Smooth muscle cell of the coronary artery (primary cell): ENCODE measurements at places on chromosomes 1 and 21. TPM values are rescaled to one million over a fixed set of nuclear protein-coding genes. Genes with fewer than 3 reads are reported as not detected.

The FCRLA gene
- 0.45 and 0.47 TPM in 2 replicates for total RNA-seq

The ASTN1 gene
- total RNA-seq = not detected in 2 replicates

The KIF17 gene
- 0.23 and 0.82 TPM in 2 replicates for total RNA-seq

The ELOA gene
- total RNA-seq = 7.3 and 19.5 TPM in 2 replicates

The OR2T33 gene
- not detected in 2 replicates for total RNA-seq

The RSPH1 gene
- 0.12 TPM in 1 of 2 replicates, not detected in the other for total RNA-seq

The NBPF9 gene
- total RNA-seq = 11.3 and 13.2 TPM in 2 replicates

The NSL1 gene
- 10.5 and 19.5 TPM in 2 replicates for total RNA-seq

The NBPF4 gene
- not detected in 2 replicates for total RNA-seq

The PTGFRN gene
- 109 and 110 TPM in 2 replicates for total RNA-seq

The CD1C gene
- not detected in 2 replicates for total RNA-seq

The CXADR gene
- 1.2 and 1.6 TPM in 2 replicates for total RNA-seq

The VSIG8 gene
- 0.08 TPM in 1 of 2 replicates, not detected in the other for total RNA-seq

The GNAT2 gene
- total RNA-seq = 0.38 TPM in 1 of 2 replicates, not detected in the other

The PGBD5 gene
- total RNA-seq = under 0.01 and 0.59 TPM in 2 replicates

The KRTAP27-1 gene
- total RNA-seq = not detected in 2 replicates

The C1orf185 gene
- total RNA-seq = not detected in 2 replicates

The BSND gene
- not detected in 2 replicates for total RNA-seq

The KCNK2 gene
- total RNA-seq = 24.9 TPM in 1 of 2 replicates, not detected in the other

The ARL8A gene
- 14.5 and 22.5 TPM in 2 replicates for total RNA-seq

The RNU1-2 gene
- 2,564 and 3,022 TPM in 2 replicates for total RNA-seq

The OR2T11 gene
- not detected in 2 replicates for total RNA-seq

The KIF26B gene
- total RNA-seq = 4.4 and 10.6 TPM in 2 replicates

The LYPD8 gene
- 0.30 and 0.35 TPM in 2 replicates for total RNA-seq

The SH3BGR gene
- 0.94 and 5.2 TPM in 2 replicates for total RNA-seq

The CACNA1S gene
- total RNA-seq = not detected in 2 replicates

The PTCH2 gene
- 0.38 TPM in 1 of 2 replicates, not detected in the other for total RNA-seq

The ITSN1 gene
- total RNA-seq = 55.8 and 66.4 TPM in 2 replicates

The SPATA1 gene
- 0.15 TPM in 1 of 2 replicates, not detected in the other for total RNA-seq

The LRRC8B gene
- 0.35 and 0.68 TPM in 2 replicates for total RNA-seq

The FOXD3 gene
- not detected in 2 replicates for total RNA-seq

The COG2 gene
- 12.4 and 15.5 TPM in 2 replicates for total RNA-seq

The TMEM61 gene
- total RNA-seq = not detected in 2 replicates

The NADK gene
- 30.6 and 32.3 TPM in 2 replicates for total RNA-seq

The MRAP gene
- 0.23 TPM in 1 of 2 replicates, not detected in the other for total RNA-seq

The USP24 gene
- total RNA-seq = 24.7 and 29.3 TPM in 2 replicates

The PPIAL4G gene
- total RNA-seq = under 0.01 TPM in 1 of 2 replicates, not detected in the other

The HES5 gene
- not detected in 2 replicates for total RNA-seq

The HFM1 gene
- 0.08 and 0.23 TPM in 2 replicates for total RNA-seq

The LCE3D gene
- not detected in 2 replicates for total RNA-seq

The MAGI3 gene
- 7.4 and 9.2 TPM in 2 replicates for total RNA-seq

The SLC1A7 gene
- total RNA-seq = 0.23 and 2.6 TPM in 2 replicates

The WNT9A gene
- total RNA-seq = 0.23 and 0.70 TPM in 2 replicates

The FNDC5 gene
- total RNA-seq = 2.0 and 8.7 TPM in 2 replicates

The CHI3L1 gene
- 0.15 and 231 TPM in 2 replicates for total RNA-seq

The SPSB1 gene
- total RNA-seq = 48.0 and 76.6 TPM in 2 replicates

The PTPN22 gene
- 0.08 and 1.9 TPM in 2 replicates for total RNA-seq

The HEYL gene
- 0.23 TPM in 2 replicates for total RNA-seq

The DIRAS3 gene
- total RNA-seq = 2.9 and 3.8 TPM in 2 replicates

The SLAMF1 gene
- total RNA-seq = not detected in 2 replicates

The SLC6A9 gene
- 4.6 and 7.5 TPM in 2 replicates for total RNA-seq

The PCSK9 gene
- 0.23 and 0.90 TPM in 2 replicates for total RNA-seq

The DCST1 gene
- total RNA-seq = not detected in 2 replicates

The EXTL1 gene
- total RNA-seq = 0.15 and 0.23 TPM in 2 replicates
